ENCODE measurements at places on chromosomes 11 and 22. TPM values are rescaled to one million over a fixed set of nuclear protein-coding genes. Genes with fewer than 3 reads are reported as not detected.

Gene SYT9
- 13.8 TPM for polyA plus RNA-seq

Gene OR52N4
- 0.33 TPM for polyA plus RNA-seq

Gene EIF3F
- 232 TPM for polyA plus RNA-seq

Gene RAB39A
- polyA plus RNA-seq, result 7.3 TPM

Gene MS4A8
- polyA plus RNA-seq, result 0.72 TPM

Gene TEX12
- not detected for polyA plus RNA-seq

Gene OR2D2
- polyA plus RNA-seq, result not detected

Gene ATP5MG
- 381 TPM for polyA plus RNA-seq

Gene TECTA
- 4.9 TPM for polyA plus RNA-seq

Gene OR8D4
- polyA plus RNA-seq, result not detected

Gene JAML
- 0.52 TPM for polyA plus RNA-seq

Gene NF2
- 42.5 TPM for polyA plus RNA-seq

Gene OR10V1
- not detected for polyA plus RNA-seq

Gene CHRM1
- 3.1 TPM for polyA plus RNA-seq

Gene SLC1A2
- polyA plus RNA-seq, result 167 TPM

Gene SEPTIN3
- 423 TPM for polyA plus RNA-seq

Gene SLC22A12
- polyA plus RNA-seq, result not detected

Gene ARHGAP42
- polyA plus RNA-seq, result 25.4 TPM

Gene CLMP
- 19.7 TPM for polyA plus RNA-seq

Gene GRM5
- 28.1 TPM for polyA plus RNA-seq

Gene OSBP2
- 25.0 TPM for polyA plus RNA-seq

Gene NXPE2
- 0.54 TPM for polyA plus RNA-seq

Gene DUSP8
- polyA plus RNA-seq, result 86.2 TPM

Gene MS4A4E
- 1.0 TPM for polyA plus RNA-seq

Gene SCUBE1
- polyA plus RNA-seq, result 13.1 TPM

Gene CRYAB
- 122 TPM for polyA plus RNA-seq

Gene KCNJ11
- polyA plus RNA-seq, result 11.8 TPM

Gene RFPL3
- polyA plus RNA-seq, result 0.38 TPM

Gene PATE2
- 0.82 TPM for polyA plus RNA-seq

Gene YPEL1
- polyA plus RNA-seq, result 20.6 TPM

Gene MUC15
- not detected for polyA plus RNA-seq

Gene OR52I2
- not detected for polyA plus RNA-seq

Gene TSGA10IP
- polyA plus RNA-seq, result 0.60 TPM

Gene KDM4E
- 0.11 TPM for polyA plus RNA-seq

Gene PKNOX2
- 41.2 TPM for polyA plus RNA-seq

Gene AQP11
- polyA plus RNA-seq, result 9.8 TPM

Gene PAAF1
- polyA plus RNA-seq, result 67.7 TPM

Gene CEP126
- polyA plus RNA-seq, result 19.1 TPM

Gene ELF5
- polyA plus RNA-seq, result 0.54 TPM

Gene NPTXR
- 91.2 TPM for polyA plus RNA-seq

Gene OR52N1
- polyA plus RNA-seq, result not detected

Gene CHKB
- 81.4 TPM for polyA plus RNA-seq

Gene KRTAP5-10
- 0.18 TPM for polyA plus RNA-seq

Gene OR52E8
- not detected for polyA plus RNA-seq

Gene DCHS1
- polyA plus RNA-seq, result 38.8 TPM

Gene SFI1
- 39.7 TPM for polyA plus RNA-seq

Gene PATE1
- polyA plus RNA-seq, result 0.24 TPM

Gene PGR
- 0.47 TPM for polyA plus RNA-seq

Gene MRGPRF
- 12.0 TPM for polyA plus RNA-seq

Gene SAA4
- polyA plus RNA-seq, result 0.59 TPM

Gene RHOD
- 4.3 TPM for polyA plus RNA-seq

Gene OPCML
- 70.3 TPM for polyA plus RNA-seq

Gene MEI1
- 2.5 TPM for polyA plus RNA-seq

Gene MMP7
- polyA plus RNA-seq, result 0.18 TPM

Gene SMTNL1
- polyA plus RNA-seq, result 0.93 TPM

Gene LAYN
- 11.8 TPM for polyA plus RNA-seq

Gene PEX26
- 44.1 TPM for polyA plus RNA-seq

Gene MS4A6A
- 7.1 TPM for polyA plus RNA-seq

All from spinal cord (tissue), 10 donors.